ENCODE measurements at places on chromosomes 7 and 10.

DNA sequence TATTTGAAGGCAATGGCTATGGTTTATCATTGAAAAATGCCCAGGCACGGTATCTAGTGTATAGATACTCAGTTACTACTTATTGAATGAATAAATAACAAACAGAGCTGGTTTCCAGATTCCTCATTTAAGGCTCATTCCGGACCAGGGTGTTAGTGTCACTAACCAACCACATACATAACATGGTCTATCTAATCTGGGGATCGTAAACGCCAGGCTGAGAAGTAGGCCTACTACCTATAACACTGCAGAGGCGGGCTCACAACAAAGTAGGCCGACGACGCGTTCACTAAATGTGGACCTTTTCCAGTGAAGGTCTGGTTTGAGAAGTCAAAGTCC is 423 bp downstream of the LSM5 start:
- no peak for DNase-seq

- peak; percentile 73 for DNase-seq
These were observed 10.5 kb upstream of the ANKRD61 start for GRCh38 chr7:6020371-6021286.

DNA sequence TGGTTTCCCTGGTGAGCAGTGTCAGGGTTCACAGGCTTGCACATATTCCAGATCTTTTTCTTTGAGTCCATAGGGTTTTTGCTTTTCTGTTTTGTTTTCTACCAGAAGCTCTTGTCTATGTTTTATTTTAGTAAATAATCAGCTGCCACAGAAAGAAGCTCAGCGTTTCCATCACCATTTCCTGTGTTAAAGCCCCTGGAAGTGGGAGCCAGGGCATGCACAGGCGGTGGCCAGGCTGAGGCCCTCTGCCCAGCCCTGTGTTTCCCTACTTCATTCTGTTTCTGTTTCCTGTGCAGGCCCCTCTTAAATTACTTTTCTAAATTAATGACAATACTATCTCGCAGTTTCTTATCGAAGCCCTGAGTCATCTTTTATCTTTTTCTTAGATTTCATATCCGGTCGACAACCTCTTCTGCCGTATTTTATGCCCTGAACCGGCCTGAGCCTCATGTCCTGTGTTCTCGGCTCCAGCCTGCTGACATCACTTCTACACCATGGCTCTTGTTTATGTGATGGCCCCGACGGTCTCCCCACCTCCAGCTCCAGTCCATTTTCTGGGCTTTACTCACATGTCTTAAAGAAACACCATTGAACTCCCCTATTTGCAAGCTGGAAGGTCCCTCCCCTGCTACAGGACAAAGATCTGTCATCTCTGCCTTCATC is 442.2 kb downstream of the TCERG1L start:
- DNase-seq, result no peak

DNA sequence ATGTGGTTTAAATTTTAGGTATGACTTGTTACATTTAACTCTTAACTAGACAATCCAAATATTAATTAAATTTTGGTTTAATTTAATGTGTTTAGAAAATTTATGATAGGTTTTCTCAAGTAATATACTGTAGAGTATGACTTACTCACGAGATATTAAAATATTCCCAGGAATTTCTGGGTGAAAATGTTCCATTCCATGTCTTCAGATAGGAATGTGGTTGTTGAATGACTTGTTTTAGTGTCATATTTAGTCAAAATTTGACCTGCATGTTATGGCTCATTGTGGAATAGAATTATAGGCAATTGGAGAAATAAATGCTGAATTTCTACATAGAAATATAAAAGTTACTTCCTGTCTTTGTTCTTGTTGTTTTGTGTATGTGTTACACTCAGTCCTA is 46.7 kb downstream of the SHOC2 start:
- DNase-seq, result no peak

DNA sequence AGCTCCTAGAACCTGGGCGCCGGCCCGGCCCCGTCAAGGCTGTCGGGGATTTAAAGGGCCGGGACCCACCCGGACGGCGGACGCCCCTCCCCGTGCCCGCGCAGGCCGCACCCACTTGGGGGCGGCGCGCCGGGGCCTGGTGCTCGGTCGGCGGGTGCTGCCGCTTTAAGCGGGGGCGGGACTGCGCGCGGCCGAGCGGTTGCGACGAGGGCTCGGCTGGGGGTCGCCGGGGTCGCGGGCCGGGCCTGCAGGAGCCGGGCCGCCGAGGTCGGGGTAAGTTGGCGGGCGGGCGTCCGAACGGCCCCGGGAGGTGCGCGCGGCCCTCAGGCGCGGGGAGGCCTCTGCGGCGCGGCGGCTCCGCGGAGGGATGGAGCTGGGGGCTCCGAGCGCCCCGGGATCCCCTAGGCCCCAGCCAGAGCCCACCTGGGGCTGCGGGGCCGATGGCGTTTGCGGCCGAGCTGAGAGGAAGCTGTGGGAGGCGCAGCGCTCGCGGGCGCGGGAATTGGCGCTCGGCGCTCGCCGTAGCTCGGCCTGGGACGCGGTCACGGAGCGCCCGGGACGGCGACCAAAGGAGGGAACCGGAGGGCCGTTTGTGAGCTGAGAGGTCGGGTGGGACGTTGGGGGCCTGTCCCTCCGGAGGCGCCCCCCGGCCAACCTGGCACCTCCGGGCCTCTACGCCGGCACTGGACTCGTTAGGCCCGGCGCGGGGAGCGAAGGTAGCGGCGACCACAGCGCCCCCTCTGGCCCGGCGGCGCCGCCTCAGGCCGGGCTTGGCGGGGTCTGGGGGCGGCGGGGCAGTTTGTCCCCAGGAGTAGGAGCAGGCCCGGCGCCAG is at the start of gene TRRAP:
TRRAP (plus strand) TSS at position 168 of the 833 bp plus-strand sequence. CDS start 2,619 bp downstream, outside the sequence.
- no peak for DNase-seq

- DNase-seq, result no peak
These were observed 13.9 kb downstream of the BRAT1 start for GRCh38 chr7:2541291-2542010.

GRCh38 chr10:68752711-68753350 is 31.8 kb downstream of the CCAR1 start:
- DNase-seq, result no peak

DNA sequence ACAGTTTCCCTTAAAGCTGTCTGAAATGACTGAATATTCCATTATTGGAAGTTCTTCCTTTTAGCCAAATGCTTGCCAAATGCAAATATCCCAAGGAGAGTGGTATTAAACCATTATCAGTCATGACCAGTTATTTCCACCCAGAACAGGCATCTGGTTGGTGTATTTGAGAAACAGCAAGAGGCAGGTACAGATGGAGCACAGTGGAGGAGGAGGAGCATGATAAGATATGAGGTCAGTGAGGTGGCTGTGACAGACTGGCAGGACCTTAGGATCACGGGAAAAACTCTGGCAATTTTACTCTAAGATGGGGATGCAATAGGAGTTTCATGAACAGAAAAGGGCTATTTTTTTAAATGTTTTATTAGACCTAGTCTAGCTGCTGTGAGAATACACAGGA is 6.4 kb downstream of the HEPACAM2 start:
- DNase-seq, result no peak

GRCh38 chr7:101468546-101469275 is 106.0 kb downstream of the COL26A1 start:
- DNase-seq, result no peak

- DNase-seq, result no peak
These were observed 37.2 kb upstream of the BTBD16 start for GRCh38 chr10:122233857-122234348.

- DNase-seq, result no peak
These were observed 145.5 kb upstream of the CELF2 start for GRCh38 chr10:10872035-10872673.

GRCh38 chr7:41415471-41416207 is 287.3 kb downstream of the INHBA start:
- DNase-seq, result no peak

DNA sequence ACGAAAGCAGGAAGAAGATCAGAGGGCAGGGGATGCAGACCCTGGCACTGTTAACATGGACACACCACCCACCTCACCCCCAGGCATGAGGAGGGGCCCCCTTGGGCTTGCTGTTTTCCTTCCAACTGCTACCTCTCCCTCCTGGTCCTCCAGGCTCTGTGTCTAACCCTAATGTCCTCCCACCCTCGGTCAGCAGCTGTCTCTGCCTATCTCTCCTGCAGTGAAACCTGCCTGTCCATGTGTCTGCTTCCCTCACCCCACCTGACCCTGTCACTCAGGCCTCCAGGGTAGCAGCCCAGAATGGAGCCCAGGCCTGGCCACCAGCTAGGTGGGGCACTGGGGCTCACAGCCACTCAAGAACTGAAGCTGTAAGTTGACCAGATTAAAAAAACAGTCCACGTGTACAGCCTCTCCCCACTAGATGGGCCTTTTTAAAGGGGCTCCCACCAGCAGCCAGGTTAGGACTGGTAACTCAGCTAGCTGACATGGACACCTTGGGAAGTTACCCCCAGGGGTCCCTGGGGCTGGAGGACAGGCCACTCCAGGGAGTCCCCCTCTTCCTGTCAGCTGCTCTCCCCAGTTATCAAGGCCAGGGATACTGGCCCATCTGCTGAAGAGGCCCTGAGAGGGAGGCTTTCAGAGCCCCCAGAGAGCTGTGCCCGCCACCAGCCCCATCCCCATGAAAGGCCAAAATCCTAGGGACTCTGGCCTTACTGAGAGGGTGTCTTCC is 1.5 kb downstream of the SMARCD3 start:
- DNase-seq, result no peak

DNA sequence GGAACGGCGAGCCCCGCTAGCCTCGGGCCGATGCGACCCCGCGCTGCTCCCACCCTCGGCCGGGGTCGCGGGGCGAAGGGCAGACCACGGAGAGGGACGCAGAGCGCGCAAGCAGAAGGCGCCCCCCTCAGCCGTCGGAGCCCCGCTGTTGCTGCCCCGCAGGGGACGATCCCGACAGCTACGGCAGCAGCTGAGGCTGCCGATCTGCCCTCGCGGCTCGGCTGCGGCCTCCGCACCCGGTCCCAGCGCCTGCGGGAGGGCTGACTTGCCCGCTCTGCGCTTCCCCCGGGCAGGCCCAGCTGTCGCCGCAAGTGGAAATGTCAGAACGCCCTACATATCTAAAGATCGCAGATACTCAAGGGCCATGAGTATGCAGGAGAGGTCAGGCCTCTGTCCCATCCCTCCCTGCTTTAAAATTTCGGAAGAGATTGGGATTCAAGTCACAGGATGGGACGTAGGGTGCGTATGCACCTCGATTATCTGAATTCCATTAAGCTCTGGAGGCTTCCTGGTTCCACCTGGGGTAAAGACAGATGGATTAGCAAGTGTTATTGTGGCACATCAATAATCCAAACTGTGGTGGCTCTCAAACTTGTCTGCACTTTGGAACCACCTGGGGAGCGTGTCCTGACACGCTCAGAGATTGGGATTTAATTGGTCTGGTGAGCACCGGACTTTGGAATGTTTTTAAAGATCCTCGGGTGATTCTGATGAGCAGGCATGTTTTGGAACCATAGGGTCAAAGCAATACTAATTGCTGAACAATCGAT is at the start of gene CRPPA:
CRPPA (minus strand) TSS at position 206 of the 770 bp plus-strand sequence. CDS start 216 bp downstream, outside the sequence.
- DNase-seq, result no peak

GRCh38 chr10:34889004-34889869 is 74.1 kb upstream of the PARD3 start:
- DNase-seq, result no peak

GRCh38 chr7:20164425-20165145 is 52.6 kb downstream of the MACC1 start:
- no peak for DNase-seq

- DNase-seq, result no peak
These were observed 121.9 kb downstream of the BBS9 start for GRCh38 chr7:33251301-33251700.

GRCh38 chr7:37924491-37925041 is 4.1 kb downstream of the EPDR1 start:
- DNase-seq, result no peak

Measured in NCI-H2029 treated with DMSO at 0.1 percent for 48 hours (cell line).